ENCODE measurements at places on chromosomes 2 and 18.

- no peak for DNase-seq
These were observed 3.5 kb upstream of the CDC42EP3 start for GRCh38 chr2:37674946-37675345.

DNA sequence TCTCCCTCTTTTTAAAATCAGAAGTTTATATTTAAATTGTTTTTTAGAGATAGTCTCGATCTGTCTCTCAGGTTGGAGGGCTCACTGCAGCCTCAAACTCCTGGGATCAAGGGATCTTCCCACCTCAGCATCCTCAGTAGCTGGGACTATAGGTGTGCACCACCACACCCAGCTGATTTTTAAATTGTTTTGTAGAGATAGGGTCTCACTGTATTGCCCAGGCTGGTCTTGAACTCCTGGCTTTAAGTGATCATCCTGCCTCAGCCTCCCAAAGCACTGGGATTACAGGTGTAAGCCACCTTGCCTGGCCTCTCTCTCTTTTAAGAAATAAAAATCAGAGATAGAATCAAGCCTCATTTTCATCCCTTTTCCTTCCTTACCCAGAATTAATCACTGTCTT lies 22.1 kb downstream of the FAM171B start:
- DNase-seq = no peak

GRCh38 chr2:182259629-182260150 lies 167.1 kb downstream of the PDE1A start:
- DNase-seq = no peak

GRCh38 chr2:152222975-152223637 lies 47.5 kb upstream of the STAM2 start:
- no peak for DNase-seq

DNA sequence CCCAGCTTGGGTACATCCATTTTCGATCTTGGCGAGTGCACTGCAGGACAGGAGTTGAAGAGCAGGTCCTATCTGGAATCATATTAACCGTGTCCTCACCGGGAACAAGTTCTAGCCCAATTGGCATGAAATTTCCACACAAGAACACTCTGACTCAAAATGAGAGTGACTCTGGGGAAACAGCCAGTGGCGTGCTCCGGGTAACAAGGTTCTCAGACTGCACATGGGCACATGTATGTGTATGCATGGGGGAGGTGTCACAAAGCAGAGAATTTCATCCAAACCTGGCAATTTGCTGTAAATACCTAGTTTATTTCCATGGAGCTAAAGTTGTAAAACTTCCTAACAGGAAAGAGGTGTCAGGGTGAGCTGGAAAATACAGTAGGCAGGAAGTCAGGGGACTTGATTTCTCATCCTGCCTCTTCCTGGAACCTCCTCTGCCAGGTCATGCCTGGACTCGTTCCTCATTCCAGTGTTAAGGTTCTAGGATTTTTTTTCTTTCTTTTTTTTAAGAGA lies 1.7 kb downstream of the TUBB6 start:
- DNase-seq = no peak

- DNase-seq = no peak
These were observed 1934.7 kb upstream of the CELF4 start for GRCh38 chr18:39500306-39500705.

DNA sequence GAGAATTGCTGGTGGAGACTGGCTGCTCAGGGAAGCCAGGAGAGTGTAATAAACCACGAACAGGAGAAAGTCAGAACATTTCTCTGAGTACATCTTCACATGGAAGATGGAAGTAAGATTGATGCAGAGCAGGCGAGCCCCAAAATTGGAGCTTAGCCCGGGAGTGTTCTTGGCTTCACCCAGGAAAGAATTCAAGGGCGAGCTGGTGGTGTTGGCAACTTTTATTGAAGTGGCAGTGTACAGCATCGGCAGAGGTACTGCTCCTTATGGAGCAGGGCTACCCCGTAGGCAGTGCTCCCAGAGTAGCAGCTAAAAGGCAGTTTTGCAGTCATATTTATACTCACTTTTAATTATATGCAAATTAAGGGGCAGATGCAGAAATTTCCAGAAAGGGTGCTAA lies 281.4 kb upstream of the MEX3C start:
- DNase-seq = no peak

GRCh38 chr2:55530539-55531081 lies 11.1 kb downstream of the CFAP36 start:
- no peak for DNase-seq

DNA sequence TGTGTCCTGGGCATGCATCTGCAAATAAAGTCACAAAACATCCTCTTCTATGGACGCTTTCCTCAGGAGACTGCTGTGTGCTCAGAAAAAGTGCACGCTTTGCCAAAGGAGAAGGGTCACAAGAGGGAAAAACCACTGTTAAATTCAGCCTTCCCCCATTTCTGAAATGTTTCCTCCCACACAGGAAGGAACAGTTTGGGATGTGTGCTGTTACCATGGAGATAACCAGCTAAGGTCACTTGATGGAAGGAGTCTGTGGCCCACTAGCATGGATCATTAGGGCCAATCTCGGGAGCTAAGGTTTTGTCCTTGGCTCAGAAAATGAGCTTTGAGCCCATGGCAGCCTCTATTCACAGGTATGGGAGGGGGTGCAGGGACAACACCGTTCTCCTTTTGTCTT lies 5.6 kb downstream of the KCNE4 start:
- no peak for DNase-seq

DNA sequence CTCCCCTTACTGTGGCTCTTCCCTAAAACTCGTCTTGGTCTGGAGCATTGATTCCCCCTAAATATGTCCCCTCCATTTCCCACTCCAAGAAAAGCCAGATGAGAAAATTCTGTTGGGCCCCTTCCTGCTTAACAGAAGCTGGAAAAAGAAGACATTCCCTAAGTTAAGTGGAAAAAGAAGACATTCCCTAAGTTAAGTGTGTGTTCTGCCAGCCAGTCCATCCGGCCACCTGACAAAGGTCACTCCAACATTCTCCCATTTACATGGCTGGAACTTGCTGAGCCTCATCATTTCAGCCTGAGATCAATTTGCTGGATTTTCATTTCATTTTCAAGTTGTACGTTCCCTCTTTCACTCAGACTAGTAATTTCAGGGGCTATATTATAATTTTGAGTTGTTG lies 52.0 kb downstream of the LYPD1 start:
- DNase-seq = no peak

DNA sequence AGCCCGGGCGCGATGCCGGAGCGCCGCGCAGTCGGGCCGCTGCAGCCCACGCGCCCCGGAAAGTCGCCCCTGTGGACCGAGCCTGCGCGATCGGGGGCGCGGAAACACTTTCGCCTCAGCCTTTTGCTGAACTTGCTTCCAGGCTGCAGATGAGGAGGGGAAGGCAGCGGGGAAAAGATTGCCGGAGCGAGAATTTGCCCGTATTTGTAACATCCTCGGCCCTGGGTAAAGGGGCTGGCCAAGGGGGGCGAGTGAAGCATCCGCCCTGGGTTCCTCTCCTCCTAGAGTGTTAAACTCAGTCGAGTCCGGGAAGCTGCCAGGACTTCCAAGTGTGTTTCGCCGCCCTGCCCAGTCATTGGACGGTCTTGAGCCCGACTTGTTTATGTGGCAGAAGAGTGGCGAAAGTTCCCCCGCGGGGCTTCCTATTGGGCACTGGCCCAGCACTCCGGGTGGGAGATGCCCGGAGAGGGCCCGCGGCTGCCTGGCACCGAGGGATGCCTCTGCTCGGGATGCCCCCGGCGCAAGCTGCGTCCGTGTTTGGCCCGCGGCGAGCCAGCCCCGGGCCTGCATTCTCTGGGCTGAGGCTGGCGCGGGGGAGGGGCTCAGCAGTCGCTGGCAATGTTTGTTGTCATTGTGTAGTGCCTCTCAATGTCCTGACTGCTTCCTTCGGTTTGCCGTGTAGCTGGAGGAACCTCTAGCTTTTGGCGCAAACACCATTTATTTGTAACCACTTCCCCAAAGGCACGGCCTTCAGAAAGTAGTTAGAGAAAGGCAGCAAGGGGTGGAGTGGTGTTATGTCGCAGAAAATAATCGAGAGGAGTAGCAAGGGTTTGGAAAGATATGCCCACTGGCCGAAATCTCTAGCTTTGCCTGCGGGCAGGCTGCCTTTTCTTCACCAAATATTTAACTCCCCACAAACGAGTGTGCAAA lies 1.1 kb downstream of the CYBRD1 start:
- DNase-seq = no peak

GRCh38 chr2:71298914-71299313 lies 32.7 kb upstream of the ZNF638 start:
- no peak for DNase-seq

DNA sequence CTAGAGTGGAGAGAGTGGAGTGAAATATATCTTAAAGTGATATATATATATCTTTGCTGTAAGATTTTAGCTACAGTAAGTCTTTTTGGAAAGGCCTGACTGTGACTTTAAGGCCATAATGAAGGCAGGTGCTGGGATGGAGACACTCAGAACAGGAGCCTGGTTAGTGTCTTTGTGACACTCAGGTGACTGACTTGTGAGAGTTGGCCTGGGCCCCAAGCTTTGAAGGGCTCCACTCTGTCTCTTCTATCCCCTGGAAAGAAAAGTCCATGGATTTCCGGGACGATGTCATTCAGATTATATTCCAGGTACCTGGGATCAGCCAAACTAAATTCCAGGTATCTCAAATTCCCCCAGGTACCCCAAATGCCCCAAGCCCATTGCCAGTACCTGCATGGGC lies 276.6 kb downstream of the PDE11A start:
- no peak for DNase-seq
